ENCODE measurements at places on chromosomes 7 and 10.

DNA sequence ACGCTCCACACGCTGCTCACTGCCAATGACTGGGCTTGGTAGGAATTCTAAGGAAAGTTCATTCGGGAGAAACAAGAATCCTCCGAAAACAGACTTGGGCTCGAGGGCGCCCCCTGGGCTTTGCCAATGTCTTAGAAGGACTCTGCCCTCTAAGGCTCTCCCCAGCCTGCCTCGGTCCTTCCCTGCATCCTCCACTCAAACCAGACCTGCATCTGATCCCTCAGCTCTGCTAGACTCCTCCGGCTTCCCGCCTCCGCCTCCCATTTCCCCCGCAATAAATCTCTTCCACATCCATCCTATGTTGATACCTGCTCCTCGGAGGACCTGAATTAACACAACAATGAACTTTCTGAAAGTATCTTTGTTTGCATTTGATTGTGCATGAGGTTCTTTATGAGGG is 177.6 kb downstream of the PLPP4 start:
- DNase-seq = no peak

- DNase-seq = no peak
Observed at GRCh38 chr10:85787881-85788280, 578.7 kb downstream of the GRID1 start.

DNA sequence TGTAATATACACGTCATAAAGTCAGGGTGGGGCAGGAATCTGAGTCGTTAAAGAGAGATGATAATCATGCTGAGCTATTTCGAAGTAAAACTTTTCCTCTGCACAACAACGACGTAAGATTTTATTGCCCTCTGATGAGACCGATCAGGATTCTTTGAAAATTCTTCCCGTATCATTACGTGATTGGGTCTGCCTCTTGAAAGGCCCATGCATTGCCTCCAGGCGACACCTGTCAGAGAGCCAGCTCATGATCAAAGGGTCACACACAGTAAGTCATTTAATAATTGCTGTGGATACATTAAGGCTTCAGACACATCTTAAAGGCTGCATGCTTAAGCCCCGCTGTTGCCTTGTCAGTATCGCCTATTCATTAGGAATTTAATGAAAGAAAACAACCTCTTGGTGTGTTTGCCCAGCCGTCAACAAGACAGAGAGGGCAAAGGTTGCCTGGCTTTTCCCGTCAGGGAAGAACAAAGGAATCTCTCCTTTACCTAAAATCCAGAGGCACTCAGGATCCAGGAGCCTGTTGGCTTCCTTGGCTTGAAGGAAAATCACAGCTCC is 189.0 kb upstream of the SH2B2 start:
- no peak for DNase-seq

DNA sequence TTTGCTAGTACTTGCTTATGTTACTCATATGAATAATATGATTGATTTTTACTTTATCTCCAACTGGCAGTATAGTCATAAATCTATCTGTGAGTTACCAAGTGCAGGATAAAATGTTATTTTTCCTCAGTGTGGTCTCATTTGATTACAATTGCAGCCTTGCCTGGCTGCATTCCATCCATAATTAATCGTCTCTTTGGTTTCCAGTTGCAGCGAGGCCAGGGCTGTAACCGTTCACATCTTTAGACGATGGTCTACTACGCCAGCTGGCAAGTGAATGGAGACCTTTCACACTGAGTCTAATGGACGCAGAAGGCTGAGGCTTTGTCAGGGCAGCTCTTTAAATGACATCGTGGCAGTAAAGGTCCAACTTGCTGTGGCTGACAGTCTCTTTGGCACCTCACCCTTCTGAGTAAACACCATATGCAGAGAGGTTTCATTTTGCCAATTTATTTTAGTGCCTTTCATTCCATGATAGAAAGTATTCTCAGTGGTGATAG is 84.0 kb downstream of the ARL4A start:
- DNase-seq = no peak

- no peak for DNase-seq
Observed at GRCh38 chr10:29243750-29244149, 45.1 kb upstream of the LYZL1 start.

DNA sequence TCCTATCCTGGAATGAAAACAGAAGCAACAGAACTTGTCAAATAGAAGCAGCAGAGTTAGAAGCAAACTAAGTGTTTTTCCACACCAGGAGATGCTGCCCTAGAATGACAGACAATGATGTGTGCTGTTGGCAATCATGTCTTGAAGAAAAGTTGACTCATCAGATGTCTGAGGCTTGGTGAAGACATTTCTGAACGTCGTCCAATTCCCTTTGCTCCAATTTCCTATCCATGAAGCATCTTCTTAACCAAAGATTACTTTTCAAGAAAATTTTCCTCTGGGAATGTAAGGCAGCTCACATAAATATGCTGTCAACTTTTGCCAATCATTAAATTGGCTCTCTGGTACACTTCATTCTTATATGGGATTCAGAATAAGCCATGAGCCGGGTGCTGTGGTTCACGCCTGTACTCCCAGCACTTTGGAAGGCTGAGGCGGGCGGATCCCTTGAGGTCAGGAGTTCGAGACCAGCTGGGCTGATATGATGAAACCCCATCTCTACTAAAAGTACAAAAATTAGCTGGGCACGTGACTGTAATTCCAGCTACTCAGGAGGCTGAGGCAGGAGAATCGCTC is 34.6 kb downstream of the MALSU1 start:
- no peak for DNase-seq

DNA sequence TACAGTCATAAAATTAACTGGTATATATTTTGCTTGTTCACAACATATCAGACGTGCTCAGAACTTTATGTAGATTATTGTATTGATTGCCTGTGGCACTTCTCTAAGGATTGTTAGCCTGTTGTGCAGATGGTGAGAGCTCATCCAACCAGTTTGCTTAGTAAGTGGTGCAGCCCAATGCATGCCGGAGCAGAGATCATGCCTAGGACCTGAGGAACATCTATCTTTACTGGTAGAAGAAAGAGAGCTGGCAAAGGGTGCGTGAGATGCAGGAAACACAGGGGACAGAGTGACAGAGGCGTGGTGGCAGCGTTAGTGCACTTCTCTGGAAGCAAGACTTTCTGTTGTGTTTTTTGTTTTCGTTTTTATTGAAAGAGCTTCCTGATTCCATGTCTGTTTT is 35.9 kb downstream of the CCM2 start:
- no peak for DNase-seq

DNA sequence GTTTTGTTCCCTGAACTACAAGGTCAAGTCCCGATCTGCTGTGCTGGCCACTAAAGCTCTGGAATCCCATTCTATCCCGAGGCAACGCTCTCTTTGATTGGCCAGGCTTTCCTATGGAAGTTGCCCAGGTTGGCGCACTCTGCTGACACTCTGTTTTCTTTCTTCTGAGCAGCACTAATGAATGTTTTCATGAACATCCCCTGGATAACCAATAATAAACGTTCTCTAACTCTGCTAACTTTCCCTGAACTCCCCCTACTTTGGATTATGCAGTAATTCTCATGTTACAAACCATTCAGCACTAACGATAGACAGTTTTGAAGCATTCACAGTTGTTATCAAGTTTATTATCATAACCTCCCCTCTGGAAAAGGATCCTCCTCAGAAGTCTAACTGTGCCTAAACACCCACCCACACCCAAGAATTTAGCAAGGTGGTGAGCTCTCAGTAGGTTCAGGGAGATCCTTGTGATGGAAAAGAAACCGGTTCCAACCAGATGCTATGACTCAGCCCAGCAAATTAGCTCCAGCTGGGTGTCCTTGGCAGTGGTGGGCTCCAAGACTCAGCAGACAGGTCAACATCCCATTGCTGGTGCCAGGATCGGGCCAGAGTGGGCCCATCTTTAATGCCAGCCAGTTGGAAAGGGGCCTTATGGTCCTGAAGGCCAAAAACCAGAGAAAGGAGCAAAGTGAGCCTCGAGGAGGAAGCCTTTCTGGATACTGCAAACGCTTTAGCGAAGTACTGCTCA is 68.4 kb downstream of the CREB3L2 start:
- no peak for DNase-seq

GRCh38 chr10:95415621-95416031 is 124.8 kb upstream of the PDLIM1 start:
- DNase-seq = no peak

DNA sequence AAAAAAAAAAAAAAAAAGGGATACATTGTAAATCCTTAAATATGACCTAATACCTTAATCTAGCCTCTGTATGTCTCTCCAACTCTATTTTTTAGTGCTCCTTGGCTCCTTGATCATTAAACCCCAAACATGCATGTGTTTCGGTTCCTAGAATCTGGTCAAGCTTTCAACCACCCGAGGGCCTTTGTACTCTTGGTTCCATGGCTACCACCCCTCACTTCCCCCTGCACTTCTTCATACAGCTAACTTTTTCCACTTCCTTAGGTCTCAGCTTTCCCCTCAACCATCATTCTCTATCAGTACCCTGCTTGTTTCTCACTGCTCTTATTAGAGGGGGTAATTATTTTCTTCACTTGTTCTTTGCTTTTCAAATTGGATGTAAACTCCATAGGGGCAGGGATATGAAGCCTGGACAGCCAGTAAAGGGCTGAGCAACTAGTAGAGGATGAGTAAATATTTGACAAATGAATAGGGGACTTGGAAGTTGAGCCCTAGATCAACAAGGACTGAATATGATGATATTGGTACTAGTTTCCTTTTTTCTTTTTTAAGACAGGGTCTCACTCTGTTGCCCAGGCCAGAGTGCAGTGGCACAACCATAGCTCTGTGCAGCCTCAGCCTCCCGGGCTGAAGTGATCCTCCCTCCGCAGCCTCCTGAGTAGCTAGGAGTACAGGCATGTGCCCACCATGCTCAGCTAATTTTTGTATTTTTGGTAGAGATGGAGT is 4.3 kb upstream of the GDI2 start:
- DNase-seq = no peak

DNA sequence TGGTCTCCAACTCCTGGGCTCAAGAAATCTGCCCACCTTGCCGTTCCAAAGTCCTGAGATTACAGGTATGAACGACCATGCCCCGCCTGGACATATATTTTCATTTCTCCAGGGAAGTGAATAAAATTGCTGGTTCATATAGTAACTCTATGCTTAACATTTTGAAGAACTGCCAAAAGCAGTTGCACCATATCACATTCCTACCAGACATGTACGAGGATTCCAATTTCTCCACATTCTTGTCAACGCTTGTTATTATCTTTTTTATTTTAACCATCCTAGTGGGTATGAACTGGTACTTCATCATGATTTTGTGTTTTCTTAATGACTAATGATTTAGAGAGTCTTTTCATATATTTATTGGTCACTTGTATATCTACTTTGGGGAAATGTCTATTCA is 21.9 kb upstream of the CPN1 start:
- DNase-seq = no peak

DNA sequence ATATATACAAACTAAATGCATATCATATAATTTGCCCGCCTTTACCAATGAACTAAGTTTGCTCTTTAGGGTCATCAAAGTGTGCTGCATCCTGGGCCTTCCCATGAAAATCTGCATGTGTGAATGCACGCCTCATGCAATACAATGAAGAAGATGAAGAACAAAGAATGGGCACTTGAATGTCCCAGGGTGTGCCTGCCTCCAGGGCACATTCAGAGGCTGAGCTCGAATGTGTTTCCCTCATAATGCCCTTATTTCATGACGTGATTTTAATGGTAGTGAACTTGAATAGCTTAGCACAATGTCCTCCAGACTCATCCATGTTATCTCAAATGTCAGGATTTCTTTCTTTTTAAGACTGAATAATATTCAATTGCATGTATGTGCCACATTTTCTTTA is 824.9 kb downstream of the TNS3 start:
- DNase-seq = no peak

DNA sequence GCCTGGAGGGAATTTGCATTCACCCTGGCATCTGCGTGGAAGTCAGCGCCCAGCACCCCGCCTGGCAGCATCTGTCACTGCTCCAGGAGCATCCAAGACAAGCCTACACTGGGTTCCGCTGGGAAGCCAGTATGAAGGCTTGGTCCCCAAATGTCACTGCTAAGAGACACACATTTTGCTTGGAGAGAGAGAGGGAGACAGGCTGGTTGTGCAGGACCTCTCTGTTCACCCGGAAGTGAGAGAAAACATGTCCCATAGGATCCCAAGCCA is 119.5 kb downstream of the SEC23IP start:
- no peak for DNase-seq

DNA sequence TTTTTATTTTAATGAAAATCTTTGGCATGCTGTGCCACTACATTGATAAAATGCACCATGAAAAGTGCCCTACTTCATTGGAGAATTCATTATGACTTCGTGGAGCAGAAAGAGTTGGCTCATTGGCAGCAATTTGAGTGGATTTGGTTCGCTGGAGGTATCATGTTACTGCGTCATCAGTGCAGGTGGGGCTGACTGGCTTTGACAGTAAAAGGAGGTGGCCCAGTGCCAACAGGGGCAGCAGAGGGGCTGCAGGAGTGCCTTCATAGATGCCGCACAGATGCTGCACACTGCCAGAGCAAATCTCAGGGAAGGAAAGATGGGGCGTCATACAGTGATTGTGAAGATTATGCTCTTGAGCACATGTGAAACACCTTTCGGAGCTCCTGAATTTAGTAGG is 22.2 kb downstream of the FZD1 start:
- DNase-seq = no peak

Data from CD4-positive, alpha-beta T cell treated with Interleukin-17A for 1 hour (primary cell).